ENCODE measurements at places on chromosomes 7 and 10.

- no peak for DNase-seq
These were observed 74.1 kb downstream of the TACC2 start for GRCh38 chr10:122062831-122063674.

- no peak for DNase-seq
These were observed 6.1 kb downstream of the BICC1 start for GRCh38 chr10:58518775-58519174.

GRCh38 chr7:27303026-27303425 is 60.4 kb downstream of the EVX1 start:
- DNase-seq: no peak

GRCh38 chr10:122688293-122688989 is 11.2 kb downstream of the C10orf120 start:
- DNase-seq: no peak

DNA sequence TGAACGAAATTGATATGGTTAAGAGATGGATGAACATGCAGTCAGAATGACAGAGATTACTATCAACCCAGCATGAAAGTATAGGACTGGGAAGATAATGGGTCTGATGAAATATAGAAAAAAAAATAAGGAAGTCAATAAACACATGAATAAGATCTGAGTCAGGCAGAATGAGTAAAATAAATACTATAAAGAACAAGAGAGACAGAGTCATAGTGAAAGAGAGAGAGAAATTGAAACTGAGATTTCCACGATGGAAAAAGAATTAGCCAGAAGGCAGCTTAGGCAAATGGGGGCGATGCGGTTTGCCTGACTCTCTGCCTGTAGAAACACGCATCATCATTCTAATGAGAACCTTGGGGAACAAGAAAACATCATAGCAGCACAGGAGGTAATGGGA is 26.6 kb downstream of the SEMA3D start:
- no peak for DNase-seq

GRCh38 chr10:126290232-126290631 is 98.0 kb downstream of the ADAM12 start:
- no peak for DNase-seq

DNA sequence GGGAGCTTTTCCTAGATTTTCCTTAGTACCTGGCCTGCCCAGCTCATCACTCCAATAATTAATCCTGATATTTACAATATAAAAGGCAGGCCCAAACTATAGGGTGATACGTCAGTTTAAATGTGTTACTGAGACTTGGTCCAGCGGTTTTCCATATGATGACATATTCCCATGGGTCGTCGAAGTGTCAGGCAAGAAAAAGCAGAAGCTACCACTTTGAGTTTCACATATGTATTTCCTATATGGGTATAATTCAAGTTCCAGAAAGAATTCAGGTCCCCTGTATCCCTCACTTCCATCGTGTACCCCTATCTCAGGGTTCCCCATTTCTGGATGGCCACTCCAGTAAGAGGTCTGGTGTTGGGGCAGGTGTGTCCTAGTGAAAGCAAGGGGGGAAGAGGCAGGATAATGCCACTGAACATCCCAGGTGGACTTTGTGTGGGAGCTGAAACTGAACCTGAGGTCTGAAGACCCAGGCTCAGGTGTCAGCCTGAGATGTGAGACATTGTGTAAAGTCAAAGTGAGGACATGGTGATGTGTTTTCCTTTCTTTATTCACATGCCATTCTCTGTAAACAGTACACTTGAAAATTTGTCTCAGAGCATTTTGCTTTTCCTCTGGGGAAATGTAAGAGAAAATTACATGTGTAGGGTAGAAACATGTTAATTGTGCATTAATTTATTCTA is 167.8 kb downstream of the PLXDC2 start:
- DNase-seq: no peak

DNA sequence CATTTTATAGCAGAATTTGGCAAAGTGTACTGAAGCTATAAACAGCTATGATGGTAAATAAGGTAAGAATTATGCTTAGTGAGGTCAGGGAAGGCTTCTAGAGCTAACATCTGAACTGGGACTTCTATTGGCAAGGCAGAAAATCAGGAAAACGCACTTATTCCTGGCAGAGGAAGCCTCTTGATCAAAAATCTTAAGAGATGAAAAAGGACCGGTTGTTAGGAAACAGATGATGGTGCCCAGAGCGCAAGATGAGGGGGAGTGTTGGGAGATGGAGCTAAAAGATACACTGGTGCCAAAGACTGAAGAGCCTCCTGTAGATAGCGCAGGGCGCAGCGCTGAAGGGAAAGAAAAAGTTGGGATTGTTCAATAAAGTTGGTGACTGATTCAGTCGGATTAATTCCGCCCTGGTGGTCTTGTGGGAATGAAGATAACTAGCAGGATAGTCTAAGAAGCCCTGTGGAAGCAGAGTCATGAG is 550 bp upstream of the CALU start:
- no peak for DNase-seq

DNA sequence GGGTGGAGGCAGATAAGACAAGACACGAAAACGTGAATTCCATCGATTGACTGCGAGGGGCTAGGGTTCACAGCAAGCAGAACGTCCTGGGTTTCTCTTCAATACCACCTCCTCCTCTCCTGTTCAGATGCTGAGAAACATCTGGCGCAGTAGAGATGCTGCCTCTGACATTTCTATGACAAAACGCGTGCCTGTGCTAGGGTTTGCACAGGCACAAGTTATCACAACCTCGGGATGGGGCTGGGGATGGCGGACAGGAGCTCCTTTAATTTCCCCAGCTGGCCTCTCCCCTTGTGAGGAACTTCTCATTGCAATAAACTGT is 99.8 kb upstream of the SVIL start:
- DNase-seq: peak; percentile 2

DNA sequence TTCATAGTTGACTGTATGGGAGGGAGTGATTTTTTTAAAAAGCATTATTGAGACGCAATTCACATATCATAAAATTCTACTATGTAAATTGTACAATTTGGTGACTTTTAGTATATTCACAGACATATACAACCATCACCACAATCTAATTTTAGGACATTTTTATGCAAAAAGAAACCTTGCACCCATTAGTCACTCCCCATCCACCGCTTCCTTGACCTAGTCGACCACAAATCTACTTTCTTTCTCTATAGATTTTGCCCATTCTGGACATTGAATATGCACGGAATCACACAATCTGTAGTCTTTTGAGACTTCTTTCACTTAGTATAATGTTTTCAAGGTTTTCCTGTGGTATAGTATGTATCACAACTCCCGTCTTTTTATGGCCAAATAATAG is 54.6 kb downstream of the BLNK start:
- DNase-seq: no peak

DNA sequence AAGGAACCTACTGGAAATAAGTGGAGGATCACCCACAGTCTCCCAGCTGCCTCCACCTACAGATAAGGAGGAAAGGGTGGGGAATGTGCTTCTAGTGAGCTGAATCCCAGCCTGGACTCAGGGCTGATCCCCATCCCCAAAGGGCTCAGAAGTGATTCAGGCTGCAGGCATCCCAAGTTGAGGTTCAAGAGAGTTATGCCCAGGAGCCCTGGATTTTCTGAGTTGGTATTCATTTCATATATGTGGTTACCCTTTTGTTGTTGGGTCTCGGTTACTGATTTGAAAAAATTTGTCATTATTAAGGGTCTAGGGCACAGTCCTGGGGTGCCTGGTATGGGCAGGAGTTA is 30.0 kb upstream of the SRGN start:
- no peak for DNase-seq

Data from activated CD4-positive, alpha-beta T cell treated with anti-CD3 and anti-CD28 coated beads for 4 hours (primary cell).